NCI-H2171 treated with DMSO at 0.1 percent for 48 hours (cell line): ENCODE measurements at places on chromosomes 1 and 21.

DNA sequence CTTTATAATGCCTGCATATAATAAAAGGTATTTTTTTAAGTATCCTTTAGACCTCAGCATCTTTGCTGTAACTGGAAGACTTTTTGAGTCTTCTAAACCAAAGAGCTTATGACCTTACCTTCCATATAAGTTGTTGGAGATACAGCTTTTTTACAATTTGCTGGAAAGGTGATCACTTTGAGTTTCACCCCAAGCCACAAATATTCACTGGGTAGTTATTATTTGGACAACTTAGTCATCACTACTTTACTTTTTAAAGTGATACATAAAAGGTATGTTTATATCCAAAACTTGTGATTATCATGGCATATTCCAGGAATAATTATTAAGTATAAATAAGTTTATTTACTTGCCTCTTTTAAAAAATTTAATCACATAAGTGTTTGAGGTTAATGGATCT, 246.7 kb upstream of the NRIP1 start:
- no peak for DNase-seq

DNA sequence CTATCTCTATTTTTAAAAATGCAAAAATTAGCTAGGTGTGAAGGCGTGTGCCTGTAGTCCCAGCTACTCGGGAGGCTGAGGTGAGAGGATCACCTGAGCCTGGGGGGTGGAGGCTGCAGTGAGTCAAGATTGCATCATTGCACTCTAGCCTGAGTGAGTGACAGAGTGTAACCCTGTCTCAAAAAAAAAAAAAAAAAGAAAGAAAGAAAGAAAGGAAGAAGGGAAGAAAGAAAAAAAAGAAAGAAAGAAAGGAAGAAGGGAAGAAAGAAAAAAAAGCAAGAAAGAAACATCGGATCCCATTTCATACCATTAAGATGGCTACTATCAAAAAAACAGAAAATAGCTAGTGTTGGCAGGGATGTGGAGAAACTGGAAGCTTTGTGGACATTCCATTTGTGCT, 136.8 kb upstream of the WNT4 start:
- no peak for DNase-seq

GRCh38 chr1:207248544-207249198, 72.8 kb upstream of the CD55 start:
- no peak for DNase-seq

DNA sequence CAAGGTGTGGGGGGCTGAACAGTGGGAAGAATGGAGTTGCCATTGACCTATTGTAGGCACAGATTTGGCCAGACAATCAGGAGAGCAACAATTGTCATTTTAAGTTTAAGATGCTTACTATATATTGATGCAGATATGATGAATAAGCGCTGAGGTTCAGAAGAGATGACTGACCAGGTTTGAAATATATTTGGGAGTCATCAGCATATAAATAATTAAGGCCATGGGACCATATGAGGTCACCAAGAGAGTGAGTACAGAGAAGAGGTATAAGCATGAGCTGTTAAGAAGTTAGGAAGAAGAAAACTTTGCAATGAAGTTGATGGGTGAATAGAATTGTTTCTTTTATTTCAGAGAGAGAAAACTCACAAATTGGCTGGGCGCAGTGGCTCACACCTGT, 4.5 kb upstream of the GADD45A start:
- no peak for DNase-seq

DNA sequence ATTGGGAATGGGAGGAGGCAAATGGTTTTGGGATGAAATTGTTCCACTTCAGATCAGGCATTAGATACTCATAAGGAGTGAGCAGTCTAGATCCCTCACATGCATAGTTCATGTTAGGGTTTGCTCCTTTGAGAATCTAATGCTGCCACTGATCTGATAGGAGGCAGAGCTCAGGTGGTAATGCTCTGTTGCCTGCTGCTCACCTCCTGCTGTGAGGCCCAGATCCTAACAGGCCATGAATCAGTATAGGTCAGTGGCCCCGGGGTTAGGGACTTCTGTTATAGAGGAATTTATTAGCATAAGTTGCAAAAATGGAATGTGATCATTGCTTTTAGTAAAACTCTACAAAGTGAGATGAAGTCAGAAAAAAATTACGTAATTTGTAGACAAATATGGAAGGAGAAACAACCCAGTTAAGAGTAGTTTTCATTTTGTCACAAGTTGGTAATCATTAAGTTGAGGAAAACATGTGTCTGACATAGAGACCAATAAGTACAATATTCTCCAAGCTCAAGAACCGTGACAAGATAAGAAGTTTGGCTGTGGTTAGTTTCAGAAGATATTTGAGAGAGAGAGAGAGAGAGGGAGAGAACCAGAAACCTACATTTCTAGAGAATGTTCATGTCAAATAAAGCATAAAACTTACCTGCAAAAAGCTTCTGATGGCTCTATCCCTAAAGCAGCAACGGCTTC, 689.7 kb upstream of the PRMT6 start:
- DNase-seq: no peak

DNA sequence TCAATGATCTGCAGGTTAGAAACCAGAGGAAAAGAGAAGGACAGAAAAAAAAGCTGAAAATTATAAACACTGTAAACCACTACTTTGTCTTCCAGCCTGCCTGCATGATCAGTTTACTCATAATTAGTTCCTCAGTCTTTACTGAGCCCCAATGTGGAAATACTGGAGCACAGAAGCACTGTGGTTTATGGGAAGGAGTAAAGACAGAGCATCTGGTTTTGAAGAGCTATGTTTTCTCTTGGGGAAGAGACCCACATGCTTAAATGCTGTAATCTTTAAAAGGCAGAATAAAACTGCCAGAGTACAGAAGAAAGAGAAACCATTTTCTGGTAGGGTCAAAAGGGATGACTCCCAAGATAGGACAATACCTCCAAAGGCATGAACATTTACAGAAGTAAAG, 159.0 kb upstream of the ZNHIT6 start:
- DNase-seq: no peak

- DNase-seq: no peak
Observed at GRCh38 chr1:240212556-240212955, 120.9 kb downstream of the FMN2 start.

- no peak for DNase-seq
Observed at GRCh38 chr21:29787361-29787909, 152.4 kb downstream of the GRIK1 start.

GRCh38 chr21:14547834-14548513, 1.9 kb upstream of the SAMSN1 start:
- no peak for DNase-seq
